Activated T-helper 1 cell treated with anti-CD3 and anti-CD28 coated beads, Interleukin-12 subunit alpha, Interleukin-12 subunit beta, Interleukin-2, Interleukin-4 antibody, amounts not matched to agents 30 ng/mL and 10 ng/mL and 1 ng/mL, durations not matched to agents 14 hours and 24 hours and 36 hours (primary cell): ENCODE measurements at places on chromosomes 6 and 20. TPM values are rescaled to one million over a fixed set of nuclear protein-coding genes. Genes with fewer than 3 reads are reported as not detected.

LTA gene
- 1,021 and 1,078 TPM in 2 replicates for total RNA-seq

TSBP1 gene
- total RNA-seq = not detected in 2 replicates

PNPLA1 gene
- total RNA-seq = not detected in 2 replicates

CTNNBL1 gene
- 93.5 and 105 TPM in 2 replicates for total RNA-seq

GNAS gene
- 498 and 505 TPM in 2 replicates for total RNA-seq

TCF15 gene
- 0.13 TPM in 1 of 2 replicates, not detected in the other for total RNA-seq

LSM14B gene
- total RNA-seq = 39.6 and 43.2 TPM in 2 replicates

BANF2 gene
- total RNA-seq = not detected in 2 replicates

PHACTR2 gene
- total RNA-seq = 63.5 and 64.5 TPM in 2 replicates

LY6G6D gene
- total RNA-seq = not detected in 2 replicates

ADAM33 gene
- total RNA-seq = not detected in 2 replicates

SLC4A11 gene
- total RNA-seq = 3.2 and 3.3 TPM in 2 replicates

GABRR2 gene
- 0.88 and 1.0 TPM in 2 replicates for total RNA-seq

GNAS-AS1 gene
- total RNA-seq = 1.4 and 1.7 TPM in 2 replicates

CD93 gene
- total RNA-seq = 1.2 and 1.3 TPM in 2 replicates

ARMC12 gene
- total RNA-seq = 0.24 and 0.41 TPM in 2 replicates

SLC12A5 gene
- 0.42 TPM in 1 of 2 replicates, not detected in the other for total RNA-seq

MOCS1 gene
- total RNA-seq = 0.31 and 1.2 TPM in 2 replicates

FBXL4 gene
- 13.1 and 13.3 TPM in 2 replicates for total RNA-seq

ADGRF5 gene
- total RNA-seq = not detected in 2 replicates

RRAGD gene
- total RNA-seq = 7.8 and 10.1 TPM in 2 replicates

WFDC5 gene
- 0.27 TPM in 1 of 2 replicates, not detected in the other for total RNA-seq

ENTPD6 gene
- 42.5 and 43.5 TPM in 2 replicates for total RNA-seq

PPP1R16B gene
- 139 and 143 TPM in 2 replicates for total RNA-seq

PERP gene
- 5.6 and 5.7 TPM in 2 replicates for total RNA-seq

TRAM2 gene
- 2.1 and 2.5 TPM in 2 replicates for total RNA-seq

TAGAP gene
- 245 and 250 TPM in 2 replicates for total RNA-seq

PDE7B gene
- total RNA-seq = 10.7 and 11.1 TPM in 2 replicates

SIRPB1 gene
- total RNA-seq = 1.6 and 3.3 TPM in 2 replicates

HCK gene
- total RNA-seq = 0.22 and 0.23 TPM in 2 replicates

MDFI gene
- not detected in 2 replicates for total RNA-seq

NMBR gene
- not detected in 2 replicates for total RNA-seq

LY6G5C gene
- 4.7 and 4.9 TPM in 2 replicates for total RNA-seq

LCA5 gene
- total RNA-seq = 0.08 and 0.17 TPM in 2 replicates

OPN5 gene
- not detected in 2 replicates for total RNA-seq

RPS18 gene
- total RNA-seq = 2,930 and 2,946 TPM in 2 replicates

GJA10 gene
- total RNA-seq = not detected in 2 replicates

SNAP91 gene
- total RNA-seq = not detected in 2 replicates

LY6G6F gene
- not detected in 2 replicates for total RNA-seq

MAFB gene
- 2.0 and 2.3 TPM in 2 replicates for total RNA-seq

OLIG3 gene
- total RNA-seq = not detected in 2 replicates

PPIL6 gene
- 0.13 and 0.29 TPM in 2 replicates for total RNA-seq
